ENCODE measurements at places on chromosomes 12 and 14. TPM values are rescaled to one million over a fixed set of nuclear protein-coding genes. Genes with fewer than 3 reads are reported as not detected.

- no peak overlapping the region for H3K4me3 ChIP-seq
- H3K4me1 ChIP-seq, result peaks cover 51% of the 10 kb centered on the region
- H3K27ac ChIP-seq, result no peak overlapping the region
These were observed 30.9 kb upstream of the ANKRD9 start for GRCh38 chr14:102540315-102541028.

GRCh38 chr14:70934084-70934483 is 26.8 kb downstream of the PCNX1 start:
- peaks cover 2% of the 10 kb centered on the region for H3K36me3 ChIP-seq
- H3K4me1 ChIP-seq, result peaks cover 27% of the 10 kb centered on the region
- no peaks in the 10 kb centered on the region for H3K27me3 ChIP-seq
- H3K27ac ChIP-seq, result no peak overlapping the region
- peak; percentile 42 for DNase-seq

DNA sequence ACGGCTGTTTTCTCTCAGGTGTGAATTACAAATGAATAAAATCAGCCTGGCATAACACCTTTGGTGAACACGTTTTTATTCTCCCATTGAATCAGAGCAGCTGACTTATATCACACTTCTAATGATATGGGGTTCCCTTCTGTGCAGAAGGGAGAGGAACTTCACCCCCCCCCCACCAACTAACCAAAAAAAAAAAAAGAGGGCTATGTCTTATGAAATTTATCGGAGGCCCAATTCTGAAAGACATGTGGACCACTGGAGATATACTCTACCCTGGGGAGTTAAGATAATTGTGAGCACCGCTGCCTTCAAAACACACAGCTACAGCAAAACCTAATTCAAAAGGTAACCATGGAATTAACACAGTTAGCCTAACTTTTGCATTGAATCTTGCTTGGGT is 4.6 kb downstream of the BCL11B start:
- peaks cover 11% of the 10 kb centered on the region for H3K27me3 ChIP-seq
- no peak overlapping the region for H3K4me3 ChIP-seq
- H3K36me3 ChIP-seq, result no peaks in the 10 kb centered on the region
- no peak for DNase-seq

DNA sequence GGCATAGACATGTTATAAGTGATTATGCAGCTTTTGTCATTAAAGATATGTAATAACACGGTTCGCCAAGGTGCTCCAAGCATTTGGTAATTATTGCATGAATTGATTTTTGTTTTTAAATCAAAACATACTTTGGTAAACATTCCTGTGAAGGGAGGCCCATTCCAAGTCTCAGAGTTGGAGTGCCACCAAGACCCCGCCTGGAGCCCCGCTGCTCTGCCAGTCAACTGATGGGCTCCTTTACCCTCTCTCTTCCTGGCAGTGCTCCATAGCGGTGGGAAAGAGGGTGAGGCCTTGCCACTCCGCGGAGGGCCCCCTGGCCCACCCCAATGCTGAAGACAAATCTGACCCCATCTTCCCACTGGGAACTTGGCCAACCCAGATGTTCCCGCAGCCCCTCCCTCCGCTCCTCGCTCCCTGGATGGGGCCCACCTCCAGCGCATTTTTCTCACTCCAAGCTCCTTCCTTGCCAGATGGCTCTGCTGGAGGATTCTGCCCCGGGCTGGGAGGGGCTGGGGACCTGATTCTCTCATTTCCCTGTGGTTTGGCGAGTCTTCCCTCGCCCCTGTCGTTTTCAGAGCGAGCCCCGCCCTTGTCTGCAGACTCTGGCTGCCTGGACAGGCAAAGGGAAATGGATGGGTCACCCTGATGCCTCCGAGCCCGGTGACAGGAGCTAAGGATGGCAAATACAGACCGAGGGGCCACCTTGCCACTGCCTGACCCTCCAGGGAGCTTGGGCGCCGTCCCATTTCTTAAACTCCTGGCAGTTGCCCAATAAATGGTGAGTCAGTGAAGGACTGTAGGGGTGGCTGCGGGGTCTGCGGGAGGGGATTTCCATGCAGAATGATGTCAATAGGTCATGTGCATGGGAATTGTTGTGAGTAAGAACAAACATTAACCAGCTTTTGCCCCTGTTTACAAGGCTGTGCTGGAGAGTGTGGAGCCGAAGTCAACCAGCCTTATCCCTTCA is 9.2 kb upstream of the PAPLN start:
- H3K27ac ChIP-seq, result no peak overlapping the region
- H3K4me3 ChIP-seq, result no peak overlapping the region
- H3K4me1 ChIP-seq, result peaks cover 19% of the 10 kb centered on the region
- H3K27me3 ChIP-seq, result no peaks in the 10 kb centered on the region
- H3K36me3 ChIP-seq, result peaks cover 5% of the 10 kb centered on the region

IL22 gene
- not detected for total RNA-seq

SELPLG gene
- 47.2 TPM for total RNA-seq

GRCh38 chr14:26925876-26926584 is 328.2 kb upstream of the NOVA1 start:
- H3K27ac ChIP-seq, result no peak overlapping the region
- no peak for DNase-seq
- H3K4me1 ChIP-seq, result no peaks in the 10 kb centered on the region
- H3K27me3 ChIP-seq, result no peaks in the 10 kb centered on the region
- no peaks in the 10 kb centered on the region for H3K36me3 ChIP-seq

DNA sequence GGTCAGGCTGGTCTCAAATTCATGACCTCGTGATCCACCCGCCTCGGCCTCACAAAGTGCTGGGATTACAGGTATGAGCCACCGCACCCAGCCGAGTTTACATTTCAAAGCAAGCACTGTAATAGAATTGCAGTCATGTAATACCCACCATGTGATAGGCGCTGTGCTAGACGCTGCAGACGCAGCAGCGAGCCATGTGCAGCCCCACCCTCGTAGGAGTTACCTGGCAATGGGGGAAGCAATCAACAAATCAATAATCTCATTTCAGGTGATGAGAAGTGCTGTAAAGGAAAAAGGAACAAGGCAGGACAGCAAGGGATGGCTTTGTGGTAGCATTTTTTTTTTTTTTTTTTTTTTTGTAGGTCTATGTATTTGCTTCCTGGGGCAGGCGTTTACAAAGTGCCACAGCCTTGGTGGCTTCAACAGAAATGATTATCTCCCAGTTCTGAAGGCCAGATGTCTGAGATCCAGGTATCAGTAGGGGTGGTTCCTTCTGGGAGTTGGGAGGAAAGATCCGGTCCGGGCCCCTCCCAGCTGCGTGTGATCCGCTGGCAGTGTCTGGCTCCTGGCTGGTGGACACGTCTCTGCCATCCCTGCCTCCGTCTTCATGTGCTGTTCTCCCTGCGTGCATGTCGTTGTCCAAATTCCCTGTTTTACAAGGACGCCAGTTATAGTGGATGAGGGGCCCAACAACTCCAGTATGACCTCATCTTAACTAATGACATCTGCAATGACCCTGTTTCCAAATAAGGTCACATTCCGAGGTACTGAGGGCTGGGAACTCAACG is 72.8 kb downstream of the TNFAIP2 start:
- no peak overlapping the region for H3K27ac ChIP-seq
- DNase-seq, result no peak
- H3K27me3 ChIP-seq, result no peaks in the 10 kb centered on the region

RNF212B gene
- total RNA-seq, result not detected

- no peaks in the 10 kb centered on the region for H3K36me3 ChIP-seq
- no peaks in the 10 kb centered on the region for H3K27me3 ChIP-seq
- no peaks in the 10 kb centered on the region for H3K4me1 ChIP-seq
- no peak overlapping the region for H3K4me3 ChIP-seq
These were observed 92.2 kb downstream of the SLC5A8 start for GRCh38 chr12:101117842-101118241.

GRCh38 chr12:51392556-51393237 is 1.5 kb upstream of the GALNT6 start:
- H3K27ac ChIP-seq, result no peak overlapping the region
- no peaks in the 10 kb centered on the region for H3K36me3 ChIP-seq
- peaks cover 13% of the 10 kb centered on the region for H3K27me3 ChIP-seq

DNA sequence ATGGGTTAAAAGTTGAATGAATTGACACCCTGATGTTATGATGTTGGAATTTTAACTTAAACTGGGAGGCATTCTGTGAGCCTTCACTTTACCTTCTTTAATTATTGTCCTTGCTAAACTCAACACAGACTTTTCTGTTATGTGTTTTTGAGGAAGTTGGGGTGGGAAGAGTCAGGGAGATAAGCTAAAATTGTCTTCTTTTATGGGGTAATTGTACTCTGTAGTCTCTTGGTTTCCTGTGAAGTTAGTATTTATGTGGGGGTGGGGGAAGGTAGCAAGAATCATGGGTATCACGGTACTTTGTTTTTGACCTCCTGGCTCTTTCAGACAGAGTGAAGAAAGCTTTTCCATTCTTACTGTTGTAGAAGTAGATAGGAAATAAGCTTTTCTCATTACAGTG is 32.9 kb downstream of the RAB21 start:
- no peak for DNase-seq
- H3K4me3 ChIP-seq, result no peak overlapping the region
- peaks cover 18% of the 10 kb centered on the region for H3K36me3 ChIP-seq
- H3K4me1 ChIP-seq, result peaks cover 4% of the 10 kb centered on the region

- H3K27ac ChIP-seq, result no peak overlapping the region
- H3K36me3 ChIP-seq, result no peaks in the 10 kb centered on the region
- no peaks in the 10 kb centered on the region for H3K4me1 ChIP-seq
- H3K4me3 ChIP-seq, result no peak overlapping the region
- H3K27me3 ChIP-seq, result no peaks in the 10 kb centered on the region
- no peak for DNase-seq
These were observed 406.9 kb upstream of the SOX5 start for GRCh38 chr12:24356240-24356804.

SLC10A1 gene
- not detected for total RNA-seq

DNA sequence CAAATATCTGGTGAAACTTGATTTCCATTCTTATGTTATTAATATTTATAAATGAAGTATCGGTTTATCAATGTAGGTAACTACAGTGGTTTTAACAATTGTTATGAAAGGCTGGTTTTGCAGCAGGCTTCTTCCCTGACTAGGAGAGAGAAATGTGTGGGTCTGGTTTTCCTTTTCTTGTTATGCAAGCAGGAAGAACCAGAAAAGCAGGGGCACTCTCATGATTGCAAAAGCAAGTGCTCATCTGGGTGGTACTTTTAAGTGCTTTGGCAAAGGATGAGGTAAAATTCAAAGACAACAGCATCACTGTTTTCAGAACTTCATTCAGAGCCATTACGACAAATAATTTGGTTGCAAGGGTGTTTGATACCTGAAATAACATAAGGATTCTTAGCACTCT is 105.6 kb downstream of the PTPRO start:
- peaks cover 2% of the 10 kb centered on the region for H3K27me3 ChIP-seq
- H3K27ac ChIP-seq, result no peak overlapping the region
- H3K4me3 ChIP-seq, result no peak overlapping the region
- DNase-seq, result no peak
- no peaks in the 10 kb centered on the region for H3K36me3 ChIP-seq

KIF5A gene
- 0.34 TPM for total RNA-seq

DNA sequence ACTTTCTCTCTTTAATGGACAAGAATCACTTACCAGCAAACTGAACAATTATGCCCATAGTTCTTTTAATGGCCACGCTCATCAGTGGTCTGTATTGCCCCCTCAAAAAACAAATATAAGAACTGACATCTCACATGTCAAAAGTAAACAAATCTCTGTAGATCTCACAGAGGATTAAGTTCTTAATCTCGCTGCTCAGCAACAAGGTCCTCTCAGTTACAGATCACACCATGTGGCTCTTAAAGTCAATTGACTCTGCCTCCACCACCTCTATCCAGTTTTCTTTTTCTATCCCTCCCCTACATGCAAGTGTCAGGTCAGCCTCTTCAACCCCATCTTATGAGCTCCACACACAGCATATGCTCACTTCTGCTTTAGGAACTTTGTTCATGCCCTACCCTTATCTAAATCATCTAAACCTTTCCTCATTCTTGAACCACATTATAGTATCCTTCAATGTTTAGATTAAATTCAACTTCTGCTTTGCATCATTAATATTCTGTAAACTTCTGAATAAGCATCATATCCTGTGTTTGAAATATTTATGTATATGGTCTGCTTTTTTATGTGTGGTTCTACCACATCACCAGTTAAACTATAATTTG is 7.2 kb downstream of the ADAM20 start:
- peaks cover 4% of the 10 kb centered on the region for H3K36me3 ChIP-seq
- no peak overlapping the region for H3K27ac ChIP-seq
- no peak overlapping the region for H3K4me3 ChIP-seq
- no peaks in the 10 kb centered on the region for H3K4me1 ChIP-seq

DNA sequence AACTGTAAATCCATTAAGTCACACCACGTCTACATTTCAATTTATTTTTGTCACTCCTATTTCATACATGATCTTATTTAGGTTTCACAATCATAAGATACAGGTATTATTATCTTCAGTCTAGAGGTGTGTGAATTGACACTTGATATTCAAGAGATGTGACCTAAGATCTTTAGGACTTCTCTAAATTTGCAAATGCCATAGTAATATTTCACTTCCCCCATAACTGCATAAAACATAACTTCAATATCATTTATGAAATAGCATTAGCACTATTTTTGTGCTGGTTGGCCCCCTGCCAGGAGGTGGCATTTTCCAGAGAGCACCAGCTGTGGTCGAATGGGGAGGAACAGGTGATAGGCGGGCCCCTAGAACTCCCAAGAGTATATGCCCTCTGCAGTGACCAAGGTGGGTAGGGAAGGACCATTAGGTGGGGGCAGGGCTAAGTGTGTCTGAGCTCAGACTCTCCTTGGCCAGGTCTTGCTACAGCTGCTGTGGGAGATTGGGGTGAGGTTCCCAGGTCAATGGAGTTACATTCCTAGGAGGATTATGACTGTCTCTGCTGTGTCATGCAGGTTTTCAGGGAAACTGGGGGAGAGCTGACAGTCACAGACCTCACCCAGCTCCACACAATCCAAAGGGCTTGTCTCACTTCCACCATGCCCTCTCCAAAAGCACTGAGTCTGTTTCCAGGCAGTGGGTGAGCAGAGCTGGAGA is 49.2 kb upstream of the ERGIC2 start:
- no peaks in the 10 kb centered on the region for H3K36me3 ChIP-seq
- no peak overlapping the region for H3K27ac ChIP-seq
- H3K4me3 ChIP-seq, result no peak overlapping the region
- H3K27me3 ChIP-seq, result no peaks in the 10 kb centered on the region
- H3K4me1 ChIP-seq, result no peaks in the 10 kb centered on the region

DNA sequence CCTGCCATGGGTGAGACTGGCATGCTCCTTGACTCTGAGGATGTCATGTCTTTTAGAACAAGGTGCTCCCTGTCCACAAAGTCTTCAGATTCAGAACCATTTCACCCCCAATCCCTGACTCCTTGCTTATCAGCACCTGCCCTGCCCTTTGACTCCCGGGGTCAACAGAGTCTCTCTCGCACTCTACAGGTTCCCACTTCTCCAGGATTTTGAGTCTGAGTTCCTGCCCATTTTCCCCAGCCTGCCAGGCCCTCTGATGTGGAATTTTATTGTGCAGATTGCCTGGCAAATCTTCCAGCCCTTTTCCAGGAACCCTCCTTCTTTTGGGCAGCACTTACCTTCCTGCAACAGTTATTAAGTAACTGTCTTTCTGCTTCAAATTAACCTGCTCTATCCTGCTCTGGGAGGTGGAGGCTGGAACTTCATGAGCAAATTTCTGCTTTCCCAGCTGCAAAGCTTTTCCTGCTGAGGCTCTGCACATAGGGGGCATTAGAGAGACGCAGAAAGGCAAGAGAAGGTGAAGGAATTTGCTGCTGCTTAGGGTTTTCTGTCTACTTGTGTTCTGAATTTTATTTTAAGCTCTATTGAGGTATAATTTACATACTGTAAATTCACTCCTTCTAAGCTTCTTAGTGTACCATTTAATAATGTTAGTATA is 259.1 kb downstream of the PCNX1 start:
- peak; percentile 90 for DNase-seq
- H3K27ac ChIP-seq, result no peak overlapping the region

ITGB7 gene
- 2.3 TPM for total RNA-seq
